T47D (cell line): ENCODE measurements at places on chromosomes 4 and X.

GRCh38 chr4:3308691-3309090 lies 15.9 kb downstream of the RGS12 start:
- no peak for DNase-seq

DNA sequence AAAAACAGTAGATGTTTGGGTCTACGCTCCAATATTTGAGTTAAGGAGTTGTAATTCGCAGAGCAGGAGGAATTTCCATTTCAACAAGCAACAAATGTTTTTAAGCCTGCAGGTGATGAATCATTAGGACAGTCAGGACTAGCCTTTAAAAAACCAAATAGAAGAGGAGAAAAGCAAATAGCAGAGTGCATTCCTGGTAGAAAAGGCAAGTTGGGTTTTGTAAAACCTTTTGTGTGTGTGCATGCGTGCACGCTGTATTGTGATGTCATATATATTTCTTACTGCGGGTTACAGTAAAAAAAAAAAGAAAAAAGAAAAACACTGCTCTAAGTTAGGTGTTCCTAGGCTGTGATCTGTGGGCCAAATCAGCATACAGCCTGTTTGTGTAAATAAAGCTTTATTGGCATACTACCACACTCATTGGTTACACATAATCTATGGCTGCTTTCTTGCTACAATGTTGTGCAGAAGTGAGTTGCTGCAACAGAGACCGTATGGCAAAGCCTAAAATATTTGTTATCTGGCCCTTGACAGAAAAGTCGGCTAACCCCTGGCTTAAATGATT lies 135.6 kb downstream of the MID1 start:
- DNase-seq: peak; percentile 4

DNA sequence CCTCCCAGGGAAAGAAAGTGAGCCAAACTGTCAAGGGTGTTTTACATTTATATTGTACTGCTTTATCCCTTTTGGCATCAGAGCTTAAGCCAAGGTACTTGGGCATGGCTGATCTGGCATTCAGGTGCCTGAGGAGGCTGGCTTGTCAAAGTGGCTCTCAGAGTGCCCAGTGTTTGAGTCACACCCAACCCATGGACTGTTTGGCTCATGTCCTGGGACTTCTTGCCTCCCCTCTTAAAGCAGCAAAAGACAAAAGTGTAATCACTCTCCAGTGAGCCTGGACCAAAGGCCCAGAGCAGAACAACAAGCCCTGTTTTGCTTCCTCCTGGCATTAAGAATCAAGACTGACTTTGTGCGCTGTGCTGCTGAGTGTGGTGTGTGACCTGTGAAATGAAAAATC lies 311.7 kb upstream of the TAPT1 start:
- DNase-seq: no peak

DNA sequence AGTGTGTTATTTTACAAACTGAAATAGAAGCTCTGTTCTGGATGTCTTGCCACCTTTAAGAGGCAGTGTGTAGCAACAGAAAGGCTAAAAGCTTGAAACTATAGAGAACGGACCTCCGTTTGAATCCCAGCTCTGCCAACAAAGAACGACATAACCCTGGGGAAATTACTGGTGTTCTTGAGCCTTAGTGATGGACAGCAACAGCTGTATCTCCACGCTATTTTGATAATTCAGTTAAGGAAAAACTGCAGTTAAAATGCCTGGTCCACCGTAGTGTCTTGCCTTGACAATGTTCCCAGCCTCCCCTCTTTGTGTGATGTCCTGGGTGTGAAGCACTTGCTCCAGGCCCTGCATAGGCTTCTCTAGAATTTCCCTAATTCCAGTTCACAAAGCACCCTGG lies 256.8 kb upstream of the HS3ST1 start:
- no peak for DNase-seq
